A549 (cell line): ENCODE measurements at places on chromosomes 2 and 18.

- DNase-seq: no peak
These were observed 121.8 kb downstream of the EPHA4 start for GRCh38 chr2:221450280-221450679.

DNA sequence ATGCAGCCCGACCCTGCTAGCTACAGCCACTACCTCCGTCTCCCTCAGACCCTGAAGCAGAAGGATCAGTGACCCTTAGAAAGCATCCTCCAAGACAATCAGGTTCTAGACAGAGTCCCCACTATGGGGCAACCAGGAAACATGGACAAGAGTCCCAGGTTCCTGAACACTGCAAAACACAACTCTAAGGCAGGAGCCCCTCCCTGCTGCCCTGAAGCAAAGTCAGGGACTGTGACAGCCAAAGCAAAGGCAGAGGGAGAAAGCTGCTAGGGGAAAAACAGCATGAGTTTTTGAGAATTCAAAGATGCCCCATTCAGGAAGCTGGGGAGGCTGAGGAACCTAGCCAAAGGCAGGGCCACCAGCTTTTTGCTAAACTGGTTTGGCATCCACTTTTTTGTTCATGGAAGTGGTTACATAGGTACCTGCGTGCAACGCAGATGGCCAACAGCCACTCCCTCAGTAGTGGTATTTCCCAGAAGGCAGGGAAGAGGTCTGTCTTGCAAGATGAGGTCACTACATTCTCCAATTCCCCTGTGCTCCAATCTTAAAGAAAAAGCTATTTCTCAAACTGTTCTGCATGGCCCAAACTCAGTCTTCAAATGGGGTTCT lies 33.2 kb downstream of the MYO5B start:
- no peak for DNase-seq

- no peak for DNase-seq
These were observed 33.5 kb downstream of the KLHL29 start for GRCh38 chr2:23418461-23418911.

DNA sequence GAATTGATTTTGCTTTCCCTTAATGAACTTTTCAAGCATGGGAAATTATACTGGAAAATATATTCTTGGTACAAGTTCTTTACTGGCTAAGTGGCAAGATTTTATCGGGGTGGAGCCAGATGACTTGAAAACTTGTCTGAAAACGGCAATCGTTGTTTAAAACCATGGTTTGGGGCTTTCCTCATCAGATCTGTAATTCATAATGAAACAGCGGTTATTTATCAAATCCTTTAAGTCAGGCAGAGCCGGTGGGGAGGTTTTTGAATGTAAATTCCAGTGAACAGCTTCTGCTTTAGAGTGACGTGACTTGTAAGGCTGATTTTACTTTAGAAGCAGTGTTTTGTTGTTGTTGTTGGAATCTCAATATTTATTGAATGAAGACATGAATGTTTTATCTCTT lies 2.6 kb downstream of the SEC11C start:
- no peak for DNase-seq

GRCh38 chr18:44592639-44593038 lies 88.0 kb upstream of the SETBP1 start:
- no peak for DNase-seq

DNA sequence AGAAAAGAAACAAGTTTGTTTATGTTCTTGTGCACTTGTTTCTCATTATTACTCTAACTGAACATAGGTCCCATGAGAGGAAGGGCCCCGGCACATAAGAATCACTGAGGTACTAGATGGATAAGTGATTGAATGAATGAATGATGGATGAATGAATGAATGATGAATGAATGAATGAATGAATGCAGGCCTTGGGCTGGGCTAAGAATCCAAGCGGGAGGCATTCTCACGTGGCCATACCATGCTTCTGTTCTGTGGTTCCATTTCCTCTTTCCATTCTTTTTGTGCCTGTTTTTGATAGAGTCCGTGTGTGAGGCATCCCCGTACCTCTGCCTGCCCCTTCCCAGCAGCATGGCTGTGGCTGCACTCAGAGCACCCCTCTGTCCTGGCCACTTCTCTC lies 94.8 kb downstream of the SH3BP4 start:
- DNase-seq: no peak

DNA sequence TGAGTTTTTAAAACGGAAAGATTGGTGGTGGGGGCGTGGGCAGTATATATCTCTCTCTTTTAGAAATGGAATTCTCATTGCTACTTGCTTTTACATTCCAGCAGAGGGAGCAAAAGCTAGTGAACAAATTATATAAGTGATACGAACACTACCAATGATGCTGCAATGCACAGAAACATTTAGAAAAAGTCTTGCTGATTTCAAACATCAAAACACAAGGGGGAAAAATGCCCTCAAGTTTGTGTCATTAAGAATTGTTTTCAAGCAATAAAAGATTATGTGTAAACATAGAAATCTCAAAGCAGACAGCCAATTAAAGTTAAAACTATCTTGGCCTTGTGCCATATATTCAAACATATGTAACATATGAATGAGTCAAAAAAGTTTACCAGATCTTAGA lies 296.3 kb upstream of the KCNJ3 start:
- DNase-seq: peak; percentile 45

DNA sequence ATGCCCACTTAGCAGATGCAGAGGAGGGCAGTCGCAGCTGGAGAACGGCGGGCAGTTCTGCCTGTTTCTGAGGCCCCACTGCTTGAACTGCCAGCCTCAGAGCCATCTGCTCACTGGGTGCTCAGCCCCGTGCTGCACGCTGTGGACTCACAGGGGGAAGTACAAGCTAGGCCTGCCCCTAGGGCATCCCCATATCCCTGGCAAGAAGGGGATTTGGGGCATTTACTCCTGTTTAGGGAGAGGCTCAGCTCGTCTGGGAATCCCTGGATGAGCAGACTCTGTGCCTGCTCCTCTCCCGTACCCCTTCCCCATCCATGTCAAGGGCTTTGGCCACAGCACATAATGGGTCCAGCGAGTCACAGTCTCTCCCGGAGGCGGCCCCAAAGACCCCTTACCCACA lies 169.8 kb upstream of the PKDCC start:
- DNase-seq: no peak

DNA sequence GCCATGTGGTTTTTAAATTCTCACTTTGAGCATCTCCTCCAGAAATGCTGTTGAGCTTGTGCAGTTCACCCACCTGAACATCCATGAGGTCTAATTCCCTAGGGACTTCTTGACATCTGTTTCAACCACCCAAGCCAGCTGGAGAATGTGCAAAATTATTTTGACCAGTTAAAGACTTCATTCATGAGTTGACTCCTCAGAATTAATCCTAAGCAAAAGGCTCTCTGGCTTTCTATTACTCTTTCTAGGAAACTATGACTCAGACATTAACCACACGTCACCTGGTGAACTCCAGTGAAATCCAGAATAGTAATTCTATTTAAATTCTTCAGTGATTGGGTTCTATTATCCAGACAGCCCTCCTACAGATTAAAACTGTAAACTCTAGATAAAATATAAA lies 247.5 kb downstream of the NBAS start:
- DNase-seq: no peak

DNA sequence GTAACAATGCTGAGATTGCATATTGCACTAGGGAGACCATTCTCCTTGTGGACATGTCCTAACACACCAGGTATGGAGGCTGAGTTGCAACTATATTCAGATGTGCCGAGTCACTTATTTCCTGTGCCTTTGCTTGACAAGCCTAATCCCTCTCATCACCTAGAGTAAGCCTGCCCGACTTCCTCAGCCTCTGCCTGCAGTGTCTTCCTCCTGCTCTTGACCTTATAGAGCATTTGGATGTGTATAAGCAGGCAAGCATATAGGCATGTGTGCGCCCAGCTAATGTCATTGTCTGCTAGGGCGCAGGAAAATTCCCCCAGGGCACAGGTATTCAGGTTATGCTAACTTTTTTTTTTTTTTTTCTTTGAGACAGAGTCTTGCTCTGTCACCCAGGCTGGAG lies 316.9 kb downstream of the CDH2 start:
- DNase-seq: no peak

DNA sequence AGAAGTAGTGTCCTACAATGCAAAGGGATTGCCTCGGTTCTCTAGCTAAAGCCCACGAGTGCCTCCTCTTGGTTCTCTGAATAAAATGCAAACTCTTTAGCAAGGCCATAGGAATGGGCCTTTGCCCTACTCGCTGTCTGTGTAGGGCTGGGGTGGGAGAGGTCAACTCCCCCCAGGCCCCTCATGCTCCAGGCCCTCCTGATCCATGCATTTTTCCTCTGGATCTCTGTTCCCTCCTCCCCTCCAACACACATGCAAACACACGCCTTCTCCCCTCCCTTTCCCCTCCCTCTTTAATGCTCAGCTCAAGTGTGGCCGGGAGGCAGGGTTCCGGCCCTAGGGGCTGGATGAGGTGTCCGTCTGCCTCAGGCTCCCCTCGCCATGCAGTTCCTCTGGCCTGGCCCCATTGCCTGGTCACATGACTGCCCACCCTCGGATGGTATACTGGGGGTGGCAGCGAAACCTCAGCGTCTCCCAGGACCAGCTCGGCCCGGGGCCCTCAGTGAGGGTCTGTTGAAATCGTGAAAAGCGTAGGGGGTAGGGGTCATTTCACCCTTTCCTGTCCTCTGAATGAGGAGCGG lies 14.9 kb upstream of the KLF11 start:
- DNase-seq: no peak

DNA sequence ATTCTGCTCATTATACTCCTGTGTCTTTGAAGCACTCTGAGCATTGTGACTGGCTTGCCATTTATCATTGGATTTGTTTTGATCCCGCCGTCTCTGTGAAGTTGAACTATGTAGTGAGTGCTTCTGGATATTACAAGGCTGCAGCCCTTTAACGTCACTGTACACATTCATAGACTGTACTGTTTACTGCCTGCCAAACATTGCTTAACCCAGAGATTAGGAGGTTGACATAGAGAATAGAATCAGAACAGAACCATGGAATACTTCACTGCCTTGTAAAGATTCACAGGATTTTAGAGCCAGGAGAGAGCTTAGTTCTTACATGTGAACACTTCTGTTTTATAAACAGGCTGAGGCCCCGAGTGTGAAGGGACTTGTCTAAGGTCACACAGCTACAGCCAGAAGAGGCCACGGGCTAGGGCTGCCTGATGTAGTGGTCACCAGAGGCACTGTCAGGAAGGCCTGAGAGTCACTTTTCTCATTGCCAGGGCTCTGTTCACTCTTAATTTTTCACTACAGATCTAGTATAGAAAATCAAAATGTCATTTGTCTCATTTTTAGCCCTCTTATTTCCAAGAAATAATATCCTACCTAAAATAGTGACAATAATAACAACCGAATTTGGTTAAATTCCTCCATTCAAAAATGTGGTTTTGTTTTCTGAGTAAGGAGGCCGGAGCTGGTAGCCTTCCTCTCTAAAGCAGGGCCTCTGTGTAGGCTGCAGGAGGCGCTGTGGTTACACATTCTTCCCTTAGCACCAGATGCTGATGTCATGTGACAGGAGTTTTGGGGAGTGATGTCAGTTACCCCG lies 87.9 kb downstream of the UGGT1 start:
- peak; percentile 28 for DNase-seq

DNA sequence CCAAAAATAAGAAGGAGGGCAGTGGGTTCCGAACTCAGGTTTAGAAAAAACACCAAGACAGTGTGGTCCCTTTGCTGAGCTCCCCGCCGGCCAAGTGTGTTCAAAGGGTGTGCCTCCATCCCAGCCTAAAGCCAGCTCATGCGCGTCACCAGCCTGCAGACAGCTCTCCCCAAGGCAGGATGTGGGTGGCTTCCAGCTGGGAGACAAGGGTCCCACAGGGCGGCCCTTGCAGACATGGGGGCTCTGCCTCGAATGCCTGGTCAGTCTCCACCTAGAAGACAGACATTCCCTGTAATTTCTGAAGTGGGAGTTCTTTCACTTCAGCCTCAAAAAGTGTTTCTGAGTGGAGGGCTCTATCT lies 135.8 kb upstream of the GPC1 start:
- DNase-seq: no peak

DNA sequence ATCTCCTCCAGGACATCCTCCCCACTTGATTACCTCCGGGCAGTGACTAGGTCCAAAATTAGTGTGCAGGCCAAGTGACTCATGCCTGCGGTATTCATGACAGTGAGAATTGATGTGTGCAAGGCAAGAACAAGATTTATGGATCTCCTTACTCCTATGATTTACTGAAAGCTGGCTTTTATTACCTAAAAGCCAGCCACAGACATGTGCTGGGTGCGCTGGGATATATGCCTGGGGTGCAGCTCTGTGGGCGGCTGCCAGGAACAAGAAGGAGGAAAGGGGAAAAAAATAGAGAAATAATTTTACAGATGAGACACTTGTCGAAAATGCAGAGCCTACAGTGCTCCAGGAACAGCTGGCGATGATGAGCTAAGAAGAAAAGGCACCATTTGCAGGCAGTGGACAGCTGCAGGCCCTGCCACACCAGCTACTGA lies 359.3 kb downstream of the CMPK2 start:
- no peak for DNase-seq

DNA sequence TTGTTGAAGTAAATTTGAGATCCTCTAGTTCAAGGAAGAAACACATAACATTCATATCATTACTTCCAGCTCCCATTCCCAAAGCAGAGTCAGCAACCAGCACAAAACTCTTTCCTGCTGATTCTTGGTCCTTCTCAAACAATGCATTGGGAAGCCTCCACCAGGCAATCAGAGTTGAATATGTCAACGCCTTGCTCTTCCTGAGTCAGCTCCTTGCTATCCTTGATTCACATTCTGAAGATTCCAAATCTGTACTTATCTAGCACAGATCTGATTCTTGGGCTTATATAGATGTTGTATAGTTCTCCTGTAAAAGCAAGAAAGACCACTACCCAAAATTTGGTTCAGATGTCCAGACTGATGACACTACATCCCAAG lies 29.6 kb downstream of the CFAP210 start:
- DNase-seq: no peak

DNA sequence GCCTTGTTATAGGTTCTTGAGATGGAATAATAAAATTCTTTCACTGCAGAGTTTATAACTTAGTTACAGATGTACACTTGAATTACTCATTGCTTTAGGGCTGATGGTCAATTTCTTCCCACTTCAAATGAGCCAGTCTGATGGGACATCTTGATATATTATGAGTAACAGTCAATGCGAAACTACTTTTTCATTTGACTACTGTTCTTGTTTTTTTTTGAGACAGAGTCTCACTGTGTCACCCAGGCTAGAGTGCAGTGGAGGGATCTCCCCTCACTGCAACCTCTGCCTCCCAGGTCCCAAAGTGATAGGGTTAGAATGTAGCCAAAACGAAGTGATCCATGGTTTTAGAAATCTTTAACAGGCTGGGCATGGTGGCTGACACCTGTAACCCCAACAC lies 57.1 kb downstream of the ST3GAL5 start:
- DNase-seq: no peak

- no peak for DNase-seq
These were observed 117.0 kb downstream of the CHN1 start for GRCh38 chr2:174888146-174888545.

DNA sequence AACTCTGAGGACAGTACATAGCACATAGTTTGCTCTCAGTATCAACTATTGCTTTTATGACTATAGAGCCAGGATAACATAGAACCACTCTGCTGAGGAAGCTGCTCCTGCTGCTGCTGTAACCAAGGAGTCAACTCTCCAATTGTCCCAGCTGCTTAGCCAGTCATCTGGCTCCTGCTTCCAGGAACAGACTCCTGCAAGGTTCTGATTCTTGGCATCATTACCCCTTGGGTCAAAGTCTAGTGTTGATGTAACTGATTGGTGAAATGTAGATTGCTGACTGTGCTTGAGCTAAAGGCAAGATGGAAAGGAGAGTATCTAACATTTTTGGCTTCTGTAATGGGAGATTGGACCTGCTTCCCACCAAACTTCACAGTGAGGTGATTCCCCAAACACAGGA lies 261.9 kb upstream of the FSHR start:
- no peak for DNase-seq
